ENCODE measurements at places on chromosomes 12 and 14.

GRCh38 chr12:67650388-67651131 lies 2.0 kb downstream of the DYRK2 start:
- DNase-seq, result peak; percentile 14

GRCh38 chr14:61357123-61357522 lies 35.7 kb downstream of the PRKCH start:
- no peak for DNase-seq

- no peak for DNase-seq
These were observed 85.4 kb upstream of the SLC38A2 start for GRCh38 chr12:46457958-46458357.

GRCh38 chr12:66156654-66157053 lies 13.1 kb downstream of the TMBIM4 start:
- no peak for DNase-seq

DNA sequence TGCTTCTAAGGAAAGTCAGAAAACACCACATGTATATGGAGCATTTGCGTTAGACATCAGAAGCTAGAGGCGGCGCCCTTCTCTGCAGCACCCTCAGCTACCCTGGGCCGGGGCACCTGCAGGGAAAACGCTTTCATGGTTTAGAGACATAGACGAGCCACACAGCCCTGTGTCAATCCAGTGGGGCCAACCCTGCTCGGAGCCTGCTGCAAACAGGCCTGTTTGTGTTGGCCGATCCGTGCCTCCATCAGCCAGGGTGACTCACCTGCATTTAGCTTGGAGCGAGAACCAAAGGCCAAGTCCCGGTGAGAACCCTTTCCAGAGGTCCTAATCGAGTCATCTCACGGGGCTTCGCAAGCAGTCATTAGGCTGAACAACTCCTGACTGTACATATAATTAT lies 19.5 kb upstream of the FZD10 start:
- DNase-seq, result no peak

- DNase-seq, result no peak
These were observed 78.1 kb upstream of the RPH3A start for GRCh38 chr12:112713471-112713870.

GRCh38 chr12:130626601-130627000 lies 89.5 kb downstream of the RIMBP2 start:
- DNase-seq, result no peak

GRCh38 chr12:50394469-50395029 lies 1.9 kb downstream of the FAM186A start:
- no peak for DNase-seq

DNA sequence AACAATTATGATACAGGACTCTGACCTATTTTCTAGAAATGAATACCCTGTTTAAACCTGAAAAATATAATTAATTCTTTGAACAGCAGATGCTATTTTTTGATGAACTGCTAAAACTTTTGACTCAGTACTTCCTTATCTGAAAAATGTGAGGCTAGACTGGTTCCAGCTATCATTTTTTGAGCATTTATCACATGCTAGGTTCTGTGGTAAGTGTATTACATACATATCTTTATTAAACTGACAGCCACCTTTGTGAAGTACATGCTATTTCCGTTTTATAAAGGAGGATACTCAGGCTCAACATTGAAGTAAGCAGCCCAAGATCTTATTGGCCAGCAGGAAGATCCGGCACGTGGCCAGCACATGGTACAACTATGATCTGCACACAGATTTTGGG lies 459.8 kb upstream of the SEL1L start:
- no peak for DNase-seq

- peak; percentile 41 for DNase-seq
These were observed 2.1 kb downstream of the PRPH start for GRCh38 chr12:49296836-49297694.

DNA sequence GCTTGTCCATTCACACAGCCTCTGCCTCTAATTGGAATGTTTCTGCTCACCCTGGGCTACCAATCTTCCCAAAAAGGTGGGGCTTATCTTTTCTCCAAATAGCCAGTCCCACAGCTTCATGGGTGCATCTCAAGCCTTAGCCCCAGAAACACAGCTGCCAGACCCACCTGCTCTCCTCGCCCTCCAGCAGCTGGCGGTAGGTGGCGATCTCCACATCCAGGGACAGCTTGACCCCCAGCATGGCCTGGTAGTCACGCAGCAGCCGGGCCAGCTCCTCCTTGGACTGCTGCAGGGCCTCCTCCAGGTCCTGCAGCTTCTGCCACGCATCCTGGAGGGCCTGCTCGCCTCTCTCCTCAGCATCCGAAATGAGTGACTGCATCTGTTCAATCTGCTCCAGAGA lies 11.1 kb downstream of the KRT77 start:
- no peak for DNase-seq

- DNase-seq, result no peak
These were observed 41.8 kb downstream of the TUNAR start for GRCh38 chr14:95918466-95918865.

GRCh38 chr14:69880893-69881292 lies 1.7 kb downstream of the SMOC1 start:
- DNase-seq, result no peak

DNA sequence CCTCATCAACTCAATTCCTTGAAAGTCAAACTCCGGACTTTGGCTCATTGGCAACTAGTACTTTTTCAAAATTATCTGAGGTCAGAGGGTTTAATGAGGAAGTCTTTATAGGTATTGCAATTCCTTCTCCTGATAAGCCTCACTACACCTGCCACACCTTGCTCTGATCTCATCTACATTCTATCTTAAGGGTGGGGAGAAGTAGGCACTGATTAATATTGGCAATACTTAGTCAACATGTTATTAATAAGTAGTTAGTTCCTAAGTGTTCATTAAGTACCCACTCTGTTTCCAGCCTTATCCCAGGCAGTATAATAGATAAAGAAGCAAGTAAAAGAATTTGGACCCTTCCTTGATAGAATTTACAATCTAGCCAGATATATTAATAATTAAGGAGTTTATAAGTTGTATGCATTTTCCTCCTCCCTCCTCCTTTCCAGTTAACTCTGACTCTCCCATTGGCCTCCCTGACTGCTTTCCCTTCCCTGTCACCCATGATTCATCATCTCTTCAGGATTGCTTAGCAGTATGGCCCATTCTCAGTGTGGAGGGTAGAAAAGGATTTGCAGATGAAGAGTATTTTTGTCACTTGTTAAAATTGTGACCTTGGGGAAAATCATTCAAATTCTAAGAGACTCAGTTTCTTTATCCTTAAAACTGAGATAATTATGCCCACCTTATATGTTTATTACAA lies 231.0 kb upstream of the ATP2B1 start:
- no peak for DNase-seq

GRCh38 chr14:60204843-60205774 lies 39.9 kb upstream of the DHRS7 start:
- DNase-seq, result no peak

DNA sequence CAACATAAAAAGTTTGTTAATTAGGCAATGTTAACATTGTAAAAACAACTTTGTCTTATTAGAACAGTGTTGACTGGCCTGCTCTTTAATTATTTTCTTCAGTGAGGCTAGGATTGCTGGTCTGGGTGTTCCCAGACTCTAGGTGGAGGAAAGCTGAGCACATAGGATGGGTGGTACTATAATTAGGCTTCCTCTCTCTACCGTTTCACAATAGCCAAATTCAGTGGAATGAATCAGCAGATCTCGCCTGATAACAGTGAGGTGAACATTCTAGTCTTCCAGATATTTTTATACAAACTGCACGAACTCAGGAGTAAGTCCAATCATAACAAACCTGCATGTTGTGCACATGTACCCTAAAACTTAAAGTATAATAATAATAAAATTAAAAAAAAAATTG lies 11.9 kb downstream of the PTGDR start:
- no peak for DNase-seq

DNA sequence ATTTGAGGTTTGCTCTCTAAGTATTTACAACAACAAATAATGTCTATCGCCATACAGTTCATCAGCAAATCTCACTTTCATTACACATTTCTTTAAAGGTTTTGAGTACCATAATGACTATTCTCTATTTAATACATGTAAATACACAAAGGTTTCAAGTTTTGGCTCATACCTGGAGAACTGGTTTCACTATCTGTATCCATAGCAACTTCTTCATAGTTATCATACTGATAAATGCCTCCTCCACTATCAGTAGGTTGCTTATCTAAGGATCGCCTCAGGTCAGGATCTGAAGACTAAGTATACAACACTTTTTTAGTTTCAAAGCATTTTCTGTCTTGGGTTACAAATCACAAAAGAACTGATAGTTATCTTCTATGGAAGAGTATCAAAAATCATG lies 21.4 kb downstream of the ZFC3H1 start:
- no peak for DNase-seq

GRCh38 chr14:99995700-99996356 lies 69.4 kb upstream of the EVL start:
- peak; percentile 49 for DNase-seq

- DNase-seq, result no peak
These were observed 96.1 kb downstream of the PPHLN1 start for GRCh38 chr12:42421844-42422779.

DNA sequence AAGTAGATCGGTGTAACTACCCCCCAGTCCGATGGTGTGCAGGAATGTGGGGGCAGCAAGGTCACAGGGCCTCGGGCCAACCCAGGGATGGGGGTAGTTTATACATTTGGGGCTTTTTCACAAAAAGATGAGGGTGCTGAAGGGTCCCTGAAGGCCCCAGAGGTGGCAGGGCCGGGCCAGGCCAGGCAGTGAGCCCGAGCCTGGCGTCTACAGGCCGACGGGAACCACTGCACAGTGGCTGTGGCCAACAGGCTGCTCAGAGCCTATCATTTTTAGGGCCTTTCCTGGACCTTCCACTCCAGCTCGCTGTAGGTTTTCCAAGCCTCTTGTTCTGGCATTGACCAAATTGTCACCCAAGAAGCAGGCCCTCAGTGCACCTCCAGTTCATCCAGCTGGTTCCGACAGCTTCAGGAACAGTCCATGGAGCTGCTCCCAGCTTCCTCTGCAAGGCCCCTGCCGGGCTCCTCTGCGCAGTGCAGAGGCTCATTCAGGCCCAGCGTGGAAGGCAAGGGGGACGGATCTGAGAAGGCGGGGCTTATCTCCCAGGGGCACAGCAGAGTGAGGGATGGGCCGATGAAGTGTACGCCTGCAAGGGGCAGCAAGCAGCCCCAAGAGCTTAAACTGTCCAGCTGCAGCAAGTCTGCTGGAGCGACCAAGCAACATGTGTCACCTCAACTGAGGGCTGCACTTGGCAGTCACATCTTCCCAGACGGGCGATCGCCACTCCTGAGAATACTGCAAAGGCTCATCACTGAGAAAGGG lies 13.9 kb downstream of the CDCA4 start:
- DNase-seq, result no peak

DNA sequence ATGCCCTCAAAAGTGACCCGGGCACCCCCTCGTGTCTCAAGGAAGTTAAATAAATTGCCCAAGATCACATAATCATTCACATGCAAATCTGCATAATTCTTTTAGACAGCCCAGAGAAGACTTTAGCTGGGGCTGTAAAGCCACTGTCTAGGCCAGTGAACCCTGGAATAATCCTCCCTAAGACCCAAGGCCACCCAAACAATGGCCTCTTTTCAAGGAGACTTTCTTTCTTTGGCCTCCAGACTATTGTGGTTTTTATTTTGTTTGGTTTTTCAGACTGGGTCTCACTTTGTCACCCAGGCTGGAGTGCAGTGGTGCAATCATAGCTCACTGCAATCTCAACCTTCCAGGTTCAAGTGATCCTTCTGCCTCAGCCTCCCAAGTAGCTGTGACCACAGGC lies 10.6 kb downstream of the SVOP start:
- DNase-seq, result no peak

- no peak for DNase-seq
These were observed 6.4 kb upstream of the EP400 start for GRCh38 chr12:131943389-131943788.

DNA sequence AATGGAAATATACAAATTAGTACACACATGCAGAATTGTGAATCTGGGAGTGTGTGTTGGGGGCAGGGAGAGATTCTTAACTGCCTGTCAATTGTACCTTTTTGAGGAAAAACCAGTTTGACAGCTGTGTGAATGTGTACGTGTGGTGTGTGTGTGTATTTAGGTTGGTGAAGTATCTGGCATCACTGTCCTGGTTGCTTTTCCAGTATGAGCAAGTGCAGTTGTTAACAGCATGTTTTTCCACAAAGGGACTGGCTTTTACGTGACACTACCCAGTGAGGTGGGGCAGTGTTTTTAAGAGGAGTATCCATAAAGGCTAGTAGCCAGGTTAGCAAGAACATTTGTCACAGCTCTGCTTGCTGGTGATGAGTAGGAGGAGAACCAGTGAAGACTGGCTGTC lies 56.1 kb downstream of the DAAM1 start:
- no peak for DNase-seq

- no peak for DNase-seq
These were observed 424 bp downstream of the BBOF1 start for GRCh38 chr14:74019408-74020137.
